ENCODE measurements at places on chromosomes 4 and X.

GRCh38 chrX:24117258-24117657, 32.3 kb upstream of the ZFX start:
- peak; percentile 64 for DNase-seq

DNA sequence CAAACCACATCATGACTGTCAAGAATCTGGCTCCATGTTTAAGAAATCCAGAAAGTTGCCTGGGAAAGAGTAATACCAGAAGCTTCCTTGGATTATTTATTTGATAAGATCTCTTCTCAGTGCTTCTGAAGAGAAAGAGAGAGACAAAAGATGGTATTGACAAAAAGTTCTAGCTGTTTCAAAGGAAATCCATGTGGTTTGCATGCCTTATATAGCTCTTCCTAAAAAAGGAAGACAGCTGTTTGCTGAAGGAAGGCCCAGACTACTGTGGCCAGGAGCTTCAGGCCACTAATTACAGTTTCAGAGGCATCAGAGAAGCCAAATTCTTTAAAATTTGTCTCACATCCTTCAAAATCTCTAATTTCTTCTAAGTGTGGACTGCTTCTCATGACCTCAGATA, 565.2 kb upstream of the SLIT2 start:
- no peak for DNase-seq

DNA sequence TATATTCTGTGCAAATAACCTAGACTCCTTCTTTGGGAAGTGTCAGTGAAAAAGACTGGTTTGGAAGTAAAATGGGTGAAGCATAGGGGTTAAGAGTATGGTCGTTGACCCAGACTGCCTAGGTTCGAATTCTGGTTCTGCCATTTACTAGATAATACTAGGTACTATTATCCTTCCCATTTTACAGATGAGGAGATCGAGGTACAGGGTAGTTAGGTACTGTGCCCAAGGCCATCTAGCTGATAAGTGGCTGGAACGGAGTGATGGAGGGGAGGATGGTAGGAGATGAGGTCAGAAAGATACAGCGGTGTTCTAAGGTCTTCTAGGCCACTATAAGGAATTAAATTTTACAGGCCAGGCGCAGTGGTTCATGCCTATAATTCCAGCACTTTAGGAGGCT, 11.1 kb downstream of the GLOD5 start:
- no peak for DNase-seq

DNA sequence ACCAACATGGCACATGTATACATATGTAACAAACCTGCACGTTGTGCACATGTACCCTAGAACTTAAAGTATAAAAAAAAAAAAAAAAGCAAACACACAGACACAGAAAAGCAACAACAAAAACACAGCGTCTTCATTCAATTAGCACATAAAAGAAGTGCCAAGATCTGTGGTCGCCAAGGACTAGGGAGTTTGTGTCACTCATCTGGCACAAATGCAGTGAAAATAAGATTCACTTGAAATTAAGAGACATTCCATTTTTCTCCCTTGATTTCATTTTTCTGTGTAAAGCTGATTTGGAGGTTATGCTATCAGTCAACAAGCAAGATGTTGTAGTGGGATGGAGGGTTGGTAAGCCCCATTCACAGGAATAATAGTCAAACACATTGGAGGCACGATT, 115.3 kb downstream of the FAT4 start:
- DNase-seq = no peak

DNA sequence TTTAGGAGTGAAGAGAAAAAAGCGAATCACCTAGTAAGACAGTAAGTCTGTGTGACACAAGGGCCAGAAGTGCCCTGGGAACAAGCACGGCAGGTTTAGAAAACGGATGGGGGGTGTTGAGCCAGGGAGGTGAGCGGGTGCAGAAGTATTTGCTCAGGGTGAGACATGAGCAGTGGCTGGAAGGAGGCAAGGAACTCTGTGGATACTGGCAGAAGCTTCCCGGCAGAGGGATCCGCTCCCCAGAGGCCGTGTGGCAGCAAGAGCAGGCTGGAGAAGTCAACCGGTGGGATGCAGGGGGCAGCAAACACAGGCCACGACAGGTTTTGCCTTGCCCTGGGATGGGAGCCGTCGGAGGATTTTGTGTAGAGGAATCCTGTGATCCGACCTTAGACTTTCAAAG, 2.3 kb upstream of the UVSSA start:
- no peak for DNase-seq

- peak; percentile 75 for DNase-seq
Observed at GRCh38 chr4:168218645-168219044, 99.9 kb downstream of the DDX60 start.

DNA sequence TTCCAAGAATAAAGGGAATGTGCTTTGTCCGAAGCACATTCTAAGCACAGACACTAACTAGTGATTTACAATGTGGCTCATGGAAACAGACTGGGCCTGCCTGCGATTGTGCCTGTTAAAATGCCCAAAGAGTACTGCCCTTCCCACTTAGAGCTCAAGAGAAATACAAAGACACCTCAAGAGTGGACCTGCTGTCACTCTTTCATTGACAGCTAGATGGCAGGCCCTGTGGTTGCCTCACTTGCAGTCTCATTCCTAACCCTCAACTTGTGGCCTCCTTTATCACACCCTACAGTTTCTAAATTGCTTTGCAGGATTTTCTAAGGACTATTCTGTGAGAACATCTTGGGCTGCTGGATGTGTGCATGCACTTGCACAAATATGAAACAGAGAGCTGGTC, 331.0 kb upstream of the EMCN start:
- no peak for DNase-seq

GRCh38 chr4:75790024-75790423, 65.6 kb downstream of the USO1 start:
- no peak for DNase-seq

- DNase-seq = no peak
Observed at GRCh38 chr4:57774171-57774570, 664.0 kb upstream of the IGFBP7 start.

DNA sequence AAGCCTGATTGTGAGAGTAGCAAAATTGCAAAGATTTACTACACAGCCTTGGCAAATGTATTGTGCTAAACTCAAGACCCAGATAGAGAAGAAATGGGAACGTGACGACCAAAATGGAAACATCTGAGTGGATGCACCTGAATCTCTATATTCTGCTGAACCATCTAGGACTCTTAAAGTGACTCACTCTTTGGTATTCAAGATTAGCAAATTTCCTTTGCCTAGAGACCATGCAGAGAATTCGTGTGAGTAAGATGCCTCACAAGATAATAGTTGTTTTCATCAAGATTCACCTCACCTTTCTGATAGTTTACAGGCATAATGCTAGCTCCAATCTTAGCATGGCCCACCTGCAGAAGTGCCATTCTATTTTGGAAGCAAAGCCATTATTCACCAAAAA, 14.4 kb upstream of the ATOH1 start:
- no peak for DNase-seq

- peak; percentile 93 for DNase-seq
Observed at GRCh38 chrX:27565992-27566391, 24.2 kb upstream of the DCAF8L2 start.

DNA sequence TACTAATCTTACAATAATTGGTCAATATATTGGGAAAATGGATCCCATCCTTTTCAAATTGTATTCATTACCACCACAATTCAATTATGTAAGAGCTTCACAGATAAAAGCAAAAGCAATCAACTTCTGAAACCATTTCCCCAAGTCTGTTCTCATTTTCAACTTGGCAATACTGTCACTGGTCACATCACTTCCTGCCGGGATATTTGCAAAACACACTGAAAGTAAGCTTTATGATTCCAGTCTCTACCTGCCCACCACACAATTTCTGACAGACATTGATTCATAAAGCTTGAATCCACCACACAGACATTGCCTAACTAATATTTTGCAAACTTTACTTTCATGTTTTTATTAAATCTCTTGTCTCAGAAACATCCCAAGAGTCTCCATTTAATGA, 53.6 kb downstream of the LIN54 start:
- no peak for DNase-seq

- DNase-seq = no peak
Observed at GRCh38 chr4:143372093-143372915, 35.6 kb downstream of the GAB1 start.

GRCh38 chrX:18666614-18667013, 5.3 kb downstream of the RS1 start:
- no peak for DNase-seq

DNA sequence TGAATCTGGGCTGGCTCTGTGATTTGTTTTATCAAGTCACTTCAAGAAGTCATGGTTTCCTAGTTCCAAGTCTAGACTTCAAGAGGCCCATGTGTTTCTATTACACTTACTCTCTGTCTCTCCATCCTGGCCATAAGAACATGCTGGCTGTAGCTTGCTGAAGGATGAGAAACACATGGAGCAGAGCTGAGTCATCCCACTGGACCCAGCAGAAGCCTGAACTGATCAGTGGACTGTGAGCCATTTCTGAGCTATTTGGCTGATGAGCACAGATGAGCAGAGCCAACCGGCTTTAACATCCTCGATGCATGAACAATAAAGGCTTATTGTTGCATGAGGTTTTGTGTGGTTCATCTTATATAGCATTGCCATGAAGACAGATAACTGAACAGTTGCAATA, 290.6 kb upstream of the BOD1L1 start:
- DNase-seq = peak; percentile 92

DNA sequence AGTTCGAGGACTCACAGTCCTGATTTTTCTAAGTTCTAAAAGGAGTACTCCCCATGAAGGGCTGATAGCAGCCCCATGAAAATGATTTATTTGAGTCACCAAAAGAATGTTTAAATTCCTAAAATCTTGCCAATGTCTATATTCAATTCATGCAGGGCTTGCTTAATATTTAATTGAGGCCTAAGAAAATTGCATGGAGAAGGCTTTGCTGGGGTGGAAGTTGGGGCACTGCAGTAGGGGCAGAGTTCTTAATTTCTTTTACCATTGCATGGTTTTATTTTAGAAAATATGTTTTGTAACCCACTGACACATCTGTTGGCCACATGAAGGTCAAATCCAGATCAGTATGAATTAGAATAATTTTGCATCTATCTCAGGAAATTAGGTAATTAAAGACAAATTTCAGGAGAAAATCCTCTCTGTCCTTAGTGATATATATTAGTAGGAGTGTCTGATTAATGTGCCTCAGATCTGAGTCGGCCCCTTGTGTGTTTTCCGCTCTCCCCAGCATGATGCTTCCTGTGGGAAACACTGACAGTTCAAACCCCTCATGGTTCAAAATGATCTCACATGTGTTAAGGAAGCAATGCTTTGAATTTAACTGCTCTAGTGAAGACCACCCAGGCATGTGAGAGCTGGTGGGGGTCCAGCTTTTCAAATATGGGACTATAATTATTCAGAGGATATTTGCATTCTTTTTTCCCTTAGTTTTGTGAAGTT, 54.0 kb upstream of the EGFL6 start:
- no peak for DNase-seq

GRCh38 chr4:147761218-147761883, 29.5 kb downstream of the ARHGAP10 start:
- DNase-seq = no peak

DNA sequence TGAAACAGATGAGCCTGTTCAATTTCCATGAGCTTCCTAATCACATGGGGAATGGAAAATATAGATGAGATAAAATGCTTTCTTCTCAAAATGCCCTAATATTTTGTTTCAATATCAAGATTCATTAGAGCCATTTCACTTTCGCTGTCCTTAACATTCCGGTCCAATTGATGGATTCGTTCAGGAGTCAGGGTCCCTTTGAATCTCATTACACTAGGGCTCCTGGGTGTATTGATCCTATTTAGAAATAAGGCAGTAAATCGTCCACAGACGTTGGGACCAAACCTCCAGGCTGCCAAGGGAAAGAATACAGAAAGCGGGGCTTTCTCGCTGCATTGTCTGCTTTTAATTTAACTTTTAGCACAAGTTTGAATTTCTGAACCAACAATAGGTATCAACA, 20.6 kb upstream of the CRMP1 start:
- DNase-seq = no peak

- DNase-seq = no peak
Observed at GRCh38 chr4:59825104-59825503, 1375.0 kb upstream of the ADGRL3 start.

DNA sequence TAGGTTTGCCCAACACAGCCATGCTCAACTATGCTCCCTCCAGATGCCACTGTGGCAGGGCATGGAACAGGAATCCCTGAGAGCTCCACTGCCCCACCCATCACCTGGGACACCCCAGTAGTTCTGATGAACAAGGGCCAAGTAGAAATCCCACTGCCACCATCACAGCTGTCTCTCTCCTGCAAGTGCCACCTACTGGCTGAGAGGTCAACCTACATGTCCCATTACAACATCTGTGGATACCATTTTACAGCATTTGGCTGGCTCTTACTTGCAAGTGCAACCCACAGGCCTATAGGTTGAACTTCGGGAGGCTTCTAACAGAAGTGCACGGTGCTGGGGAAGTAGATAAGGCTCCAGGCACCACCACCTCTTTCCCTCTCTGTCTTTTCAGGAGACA, 142.5 kb downstream of the CXXC4 start:
- DNase-seq = no peak

DNA sequence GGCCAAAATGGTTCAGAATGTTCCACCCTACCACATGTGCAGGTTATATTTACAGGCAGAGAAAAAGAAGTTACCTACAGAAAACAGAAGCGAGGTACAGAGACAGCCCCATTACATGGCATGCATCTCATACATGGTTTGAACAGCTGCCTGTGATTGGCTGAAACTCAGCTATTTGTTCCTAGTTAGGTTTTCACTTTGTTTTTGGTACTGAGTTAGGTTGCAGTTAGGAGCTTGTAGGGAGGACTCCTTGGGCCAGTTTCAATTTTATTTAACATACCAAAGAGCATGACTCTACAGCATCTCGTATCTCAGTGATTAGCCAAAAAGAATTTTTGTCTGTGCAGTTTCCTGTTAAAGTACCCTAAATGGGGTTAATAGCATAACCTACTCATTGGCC, 392.0 kb downstream of the MAPK10 start:
- DNase-seq = peak; percentile 42

DNA sequence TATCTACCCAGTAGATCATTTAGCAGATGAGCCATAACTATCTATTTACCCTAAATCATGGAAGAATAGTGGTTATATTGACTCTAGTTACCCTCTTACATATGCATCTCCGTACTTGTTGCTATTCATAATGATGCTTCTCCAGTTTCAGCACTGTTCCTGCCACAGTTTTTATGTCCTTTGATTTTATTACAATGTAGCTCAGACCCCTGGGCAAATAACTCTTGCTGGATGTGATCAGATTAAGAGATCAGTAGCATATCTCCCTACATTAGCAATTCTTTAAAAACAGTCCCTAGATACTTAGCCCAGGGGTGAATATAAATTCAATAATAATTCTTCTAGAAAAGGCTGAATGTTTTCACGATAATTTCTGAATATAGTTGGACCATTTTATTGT, 696.5 kb downstream of the ADGRL3 start:
- DNase-seq = no peak

- DNase-seq = peak; percentile 15
Observed at GRCh38 chrX:14697451-14697850, 168.1 kb downstream of the GLRA2 start.

Measured in fibroblast of pulmonary artery (primary cell).